ENCODE measurements at places on chromosomes 2 and 18. TPM values are rescaled to one million over a fixed set of nuclear protein-coding genes. Genes with fewer than 3 reads are reported as not detected.

Gene EMILIN1
- total RNA-seq: 333 TPM

Gene STON1
- total RNA-seq: 182 TPM

Gene RAMP1
- 324 TPM for total RNA-seq

Gene OTOF
- not detected for total RNA-seq

Gene SERPINB4
- not detected for total RNA-seq

Gene TNFAIP6
- 3.9 TPM for total RNA-seq

Gene LHCGR
- total RNA-seq: not detected

Gene LOXHD1
- total RNA-seq: not detected

Measured in sigmoid colon (tissue), 7 donors.